ENCODE measurements at places on chromosomes 2 and 18.

DNA sequence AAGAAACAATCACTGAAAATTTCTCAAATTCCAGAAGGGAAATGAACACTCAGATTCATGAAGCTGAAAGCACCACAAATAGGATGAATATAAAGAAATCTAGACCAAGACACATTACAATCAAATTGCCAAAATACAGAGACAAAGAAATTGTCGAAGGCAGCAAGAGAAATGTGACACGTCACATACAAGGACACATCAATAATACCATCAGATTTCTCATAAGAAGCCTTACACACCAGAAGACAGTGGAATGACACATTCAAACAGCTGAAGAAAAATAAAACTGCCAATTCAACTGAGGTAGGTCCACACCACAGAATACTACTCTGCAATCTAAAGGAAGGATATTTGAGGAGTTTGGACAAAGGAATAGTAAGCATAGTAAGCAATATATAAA is 27.4 kb downstream of the SRD5A2 start:
- no peak for DNase-seq

DNA sequence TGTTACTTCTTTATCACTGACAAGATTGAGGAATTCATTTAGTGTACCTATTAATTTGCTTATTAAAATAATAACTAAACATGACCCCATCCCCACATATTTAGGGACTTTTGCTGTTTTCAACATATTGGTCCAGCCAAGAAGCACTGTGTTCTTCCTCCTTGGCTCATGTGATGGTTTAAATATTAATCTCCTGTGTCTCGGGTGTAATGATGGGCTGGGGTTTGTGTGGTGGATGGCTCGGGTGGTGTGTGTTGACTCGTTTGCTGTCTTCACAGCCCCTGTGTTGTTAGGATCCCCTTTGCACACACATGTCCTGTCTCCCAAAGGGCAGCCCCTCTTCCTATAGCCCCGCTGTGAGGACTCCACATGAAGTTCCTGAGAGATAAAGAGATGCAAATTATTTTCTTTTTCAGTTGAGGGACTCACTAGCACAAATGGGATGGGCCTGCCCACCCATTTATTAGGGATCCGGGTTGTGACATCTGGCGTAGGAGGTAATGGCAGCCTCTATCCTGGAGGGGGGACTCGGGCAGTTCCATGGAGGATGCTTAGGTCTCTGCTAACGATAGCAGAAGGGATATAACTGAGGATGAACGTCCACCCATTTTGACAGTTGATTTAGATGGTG is 53.4 kb downstream of the FHOD3 start:
- no peak for DNase-seq

DNA sequence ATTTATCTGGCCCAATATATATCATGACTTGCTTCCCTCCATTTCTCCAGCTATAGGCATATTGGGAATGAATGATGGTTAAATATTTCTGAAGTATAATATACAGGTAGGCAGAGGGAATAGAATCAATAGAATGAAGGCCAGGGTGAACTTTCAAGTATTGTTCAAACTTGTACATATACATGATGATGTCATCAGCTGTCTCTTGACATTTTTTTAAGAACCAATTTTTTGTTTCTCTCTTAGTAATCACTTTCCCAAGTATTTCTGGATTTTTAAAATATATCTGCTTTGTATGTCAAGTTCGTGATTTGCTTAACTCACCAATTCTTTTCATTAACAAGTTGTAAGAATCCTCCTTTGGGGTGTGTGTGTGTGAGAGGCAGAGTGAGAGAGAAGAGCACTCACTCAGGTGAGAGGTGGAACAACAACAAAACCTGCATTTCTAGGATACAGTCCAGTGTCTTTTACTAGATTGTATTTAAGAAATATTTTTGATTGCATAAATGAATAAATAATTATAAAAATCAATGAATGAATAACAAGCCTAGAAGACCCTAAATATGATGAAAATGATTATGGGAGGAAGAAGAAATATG is 1239.1 kb downstream of the LRP1B start:
- no peak for DNase-seq

GRCh38 chr2:99777656-99778290 is 288.0 kb upstream of the REV1 start:
- DNase-seq = no peak

- peak; percentile 57 for DNase-seq
Measured at GRCh38 chr2:149055751-149056150, 17.3 kb downstream of the LYPD6B start.
